ENCODE measurements at places on chromosomes 1 and 21.

DNA sequence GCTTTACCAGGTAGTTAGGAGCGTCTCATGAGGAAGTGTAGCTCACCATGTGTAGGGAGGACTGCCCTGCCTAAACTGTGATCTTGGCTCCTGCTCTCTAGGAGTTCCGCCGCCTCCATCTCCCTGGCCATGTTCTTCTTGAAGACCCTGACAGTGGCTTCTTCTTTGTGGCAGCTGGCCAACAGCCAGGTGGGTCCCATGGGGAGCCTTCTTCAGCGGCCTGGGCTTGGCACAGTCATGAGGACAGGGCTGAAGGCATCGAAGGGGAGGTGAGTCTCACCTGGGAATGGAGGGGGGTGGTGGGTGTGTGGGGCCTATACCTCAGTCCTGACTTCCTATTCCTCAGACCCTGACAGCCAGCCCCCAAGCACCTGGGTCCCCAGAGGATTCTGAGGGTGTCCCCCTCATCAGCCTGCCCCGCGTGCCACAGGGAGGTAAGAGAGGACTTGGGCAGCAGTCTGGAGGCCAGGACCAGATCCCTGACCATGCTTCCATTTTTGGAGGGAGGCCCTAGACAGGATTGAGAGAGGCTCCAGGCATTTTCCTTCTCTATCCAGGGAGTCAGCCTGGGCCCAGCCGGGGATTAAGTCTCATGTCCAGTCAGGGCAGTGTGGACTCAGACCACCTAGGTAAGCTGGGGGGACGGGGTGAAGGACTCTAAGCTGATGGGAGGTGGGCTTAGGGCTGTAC is 21.4 kb downstream of the HYI start:
- DNase-seq, result no peak

DNA sequence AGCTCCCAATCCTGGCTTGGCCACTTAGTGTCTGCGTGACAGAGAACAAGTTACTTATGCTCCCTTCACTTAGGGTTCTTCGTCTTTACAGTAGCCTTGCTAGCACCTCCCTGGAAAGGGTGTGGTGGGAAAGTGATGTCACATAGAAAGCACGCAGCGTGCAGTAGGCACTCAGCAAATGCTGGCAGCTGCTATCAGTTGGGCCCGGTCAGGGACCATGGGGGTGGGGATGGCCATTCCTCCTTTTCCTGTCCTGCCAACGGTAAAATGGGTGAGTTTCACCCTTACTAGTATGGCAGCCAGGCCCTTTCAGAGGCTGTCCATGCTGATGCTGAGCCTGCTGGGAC is 6.2 kb upstream of the KCNA10 start:
- DNase-seq, result no peak

- DNase-seq, result peak; percentile 69
Observed at GRCh38 chr1:244349103-244349531, 102.6 kb downstream of the ADSS2 start.

DNA sequence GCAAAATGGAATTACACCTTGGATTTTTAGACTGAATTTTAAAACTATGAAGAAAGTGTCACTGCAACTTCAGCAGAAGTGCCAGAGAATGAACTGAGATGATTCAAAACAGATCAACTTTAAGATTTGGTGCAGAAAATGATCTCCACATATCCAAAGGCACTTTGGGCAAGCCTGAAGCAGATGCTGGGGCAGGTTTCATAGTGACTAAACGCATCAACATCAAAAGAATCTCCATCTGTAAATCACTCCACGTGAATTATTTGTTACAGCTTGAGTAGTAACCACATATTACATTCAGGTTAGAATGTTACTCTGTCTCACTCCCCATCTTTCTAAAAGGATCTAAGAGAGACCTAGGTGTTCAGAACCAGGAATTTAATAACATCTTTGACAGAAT is 329.0 kb upstream of the ESRRG start:
- no peak for DNase-seq

- DNase-seq, result no peak
Observed at GRCh38 chr1:87213135-87213515, 115.6 kb upstream of the LMO4 start.
